ENCODE measurements at places on chromosomes 7 and 10.

DNA sequence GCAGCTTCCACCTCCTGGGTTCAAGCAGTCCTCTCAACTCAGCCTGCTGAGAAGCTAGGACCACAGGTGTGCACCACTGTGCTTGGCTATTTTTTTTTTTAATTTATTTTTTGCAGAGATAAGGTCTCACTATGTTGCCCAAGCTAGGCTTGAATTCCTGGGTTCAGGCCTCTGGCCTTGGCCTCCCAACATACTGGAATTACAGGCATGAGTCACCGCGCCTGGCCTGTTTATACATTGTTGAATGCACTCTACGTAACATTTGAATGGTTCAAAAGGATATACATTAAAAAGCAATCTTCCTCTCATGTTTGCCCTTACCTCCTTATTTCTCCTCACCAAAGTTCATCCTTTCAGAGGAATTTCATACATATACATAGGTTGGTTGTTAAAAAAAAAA, 7.2 kb upstream of the SNX10 start:
- DNase-seq, result no peak

- no peak for DNase-seq
These were observed 336.2 kb downstream of the PAXIP1 start for GRCh38 chr7:154666768-154667167.

DNA sequence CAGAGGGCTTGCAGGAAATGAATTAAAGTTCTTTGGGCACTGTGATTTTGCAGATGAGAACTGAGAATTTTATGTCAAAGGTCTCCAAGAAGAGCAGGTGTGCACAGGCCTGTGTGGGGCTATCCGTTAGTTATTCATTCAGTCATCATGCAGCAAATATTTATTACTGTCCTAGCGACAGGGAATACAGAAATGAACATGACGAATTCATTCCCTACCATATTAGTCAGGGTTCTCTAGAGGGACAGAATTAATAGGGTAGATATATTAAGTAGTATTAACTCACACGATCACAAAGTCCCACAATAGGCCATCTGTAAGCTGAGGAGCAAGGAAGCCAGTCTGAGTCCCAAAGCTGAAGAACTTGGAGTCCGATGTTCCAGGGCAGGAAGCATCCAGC, 2.9 kb upstream of the MMP21 start:
- no peak for DNase-seq

GRCh38 chr7:82534684-82535083, 91.1 kb upstream of the CACNA2D1 start:
- DNase-seq, result no peak

- DNase-seq, result no peak
These were observed 141.0 kb downstream of the PRKAG2 start for GRCh38 chr7:151735851-151736402.

GRCh38 chr7:149615690-149616270, 118.2 kb upstream of the ZNF746 start:
- DNase-seq, result no peak

DNA sequence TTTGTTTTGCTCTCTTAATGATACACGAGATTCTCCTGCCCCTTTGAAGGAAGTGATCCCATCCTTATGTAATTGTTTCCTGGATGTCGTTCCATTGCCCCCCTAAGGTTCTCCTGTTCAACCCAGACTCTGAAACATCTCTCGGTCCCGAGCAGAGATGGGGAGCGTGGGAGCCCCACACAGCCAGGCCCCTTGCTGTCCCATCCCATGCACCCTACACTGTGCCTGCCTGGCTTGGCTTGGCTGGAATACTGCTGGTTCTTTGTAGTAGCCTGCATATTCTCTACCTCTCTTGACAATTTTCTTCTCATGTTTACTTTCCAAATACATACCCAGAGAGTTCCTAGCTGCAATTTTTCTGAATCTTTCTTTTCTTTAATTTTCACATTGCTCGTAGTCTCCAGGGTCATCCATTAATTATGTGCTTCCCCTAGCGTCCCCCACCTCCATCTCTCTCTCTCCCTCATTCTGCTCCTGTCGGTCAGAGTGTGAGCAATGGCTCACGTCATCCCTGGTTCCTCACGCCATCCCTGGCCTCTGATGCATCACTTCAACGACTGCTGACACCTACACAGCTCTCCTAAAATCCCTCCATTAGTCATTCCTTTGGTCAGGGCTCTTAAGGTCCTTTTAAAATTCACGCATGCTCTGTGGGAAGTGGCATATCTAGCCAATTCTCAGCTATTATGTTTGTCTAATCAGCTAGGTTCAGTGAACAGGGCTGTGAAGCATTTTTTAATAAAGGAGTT, 32.5 kb upstream of the GPR158 start:
- no peak for DNase-seq

GRCh38 chr10:104591441-104591840, 49.6 kb upstream of the SORCS3 start:
- DNase-seq, result no peak

DNA sequence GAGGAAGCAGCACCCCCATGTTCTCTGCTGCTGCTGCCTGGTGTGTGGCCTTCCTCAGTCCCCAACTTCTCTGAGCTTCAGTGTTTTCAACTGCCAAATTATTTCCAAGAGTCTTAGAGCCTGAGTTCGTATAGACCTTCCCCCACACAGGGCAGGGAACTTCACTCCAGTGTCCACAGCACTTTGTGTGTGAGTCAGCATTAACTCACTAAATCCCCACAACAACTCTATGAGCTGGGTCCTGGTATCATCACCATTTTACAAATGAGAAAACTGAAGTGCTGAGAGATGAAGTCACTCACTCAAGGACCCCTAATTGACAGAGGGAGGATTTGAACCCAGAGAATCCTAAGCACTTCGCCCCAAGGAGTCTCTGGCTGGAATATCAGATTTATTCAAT, 48.3 kb downstream of the ADCYAP1R1 start:
- DNase-seq, result no peak

DNA sequence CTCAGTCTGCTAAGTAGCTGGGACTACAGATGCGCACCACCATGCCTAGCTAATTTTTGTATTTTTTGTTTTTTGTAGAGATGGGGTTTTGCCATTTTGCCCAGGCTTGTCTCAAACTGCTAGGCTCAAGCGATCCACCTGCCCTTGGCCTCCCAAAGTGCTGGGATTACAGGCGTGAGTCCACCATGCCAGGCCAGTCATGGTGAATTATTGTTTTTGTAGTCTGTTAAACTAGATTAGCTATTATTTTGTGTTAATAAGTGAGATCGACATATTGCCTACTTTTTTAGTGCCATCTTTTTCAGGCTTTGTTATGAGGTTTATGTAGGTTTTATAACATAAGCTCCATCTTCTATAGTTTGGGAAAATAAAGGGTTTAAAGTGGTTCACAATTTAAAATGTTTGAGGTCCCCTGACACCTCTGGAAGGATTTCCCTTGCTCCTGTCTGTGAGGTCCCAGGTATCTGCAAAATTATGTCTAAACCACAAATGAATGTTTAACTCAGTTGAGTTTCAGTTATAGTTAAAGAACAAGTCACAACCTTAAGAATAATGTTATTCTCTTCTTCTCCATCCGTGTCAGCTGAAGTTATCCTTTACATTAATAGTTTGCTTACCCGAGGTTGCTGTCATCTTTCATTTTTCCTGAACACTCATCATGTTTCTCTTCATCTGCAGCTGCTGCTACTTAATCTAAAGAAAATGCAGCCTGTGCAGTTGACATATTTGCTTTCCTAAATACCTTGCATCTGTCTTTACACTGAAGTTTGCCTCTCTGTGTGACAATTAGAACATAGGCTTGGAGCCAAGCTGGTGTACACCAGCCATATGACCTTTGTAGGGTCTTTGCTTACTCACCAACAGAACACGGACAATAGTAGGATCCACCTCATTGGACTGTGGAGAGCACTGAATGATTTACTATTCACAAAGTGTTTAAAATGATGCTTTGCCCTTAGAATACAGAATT, 8.9 kb upstream of the VSTM4 start:
- no peak for DNase-seq

DNA sequence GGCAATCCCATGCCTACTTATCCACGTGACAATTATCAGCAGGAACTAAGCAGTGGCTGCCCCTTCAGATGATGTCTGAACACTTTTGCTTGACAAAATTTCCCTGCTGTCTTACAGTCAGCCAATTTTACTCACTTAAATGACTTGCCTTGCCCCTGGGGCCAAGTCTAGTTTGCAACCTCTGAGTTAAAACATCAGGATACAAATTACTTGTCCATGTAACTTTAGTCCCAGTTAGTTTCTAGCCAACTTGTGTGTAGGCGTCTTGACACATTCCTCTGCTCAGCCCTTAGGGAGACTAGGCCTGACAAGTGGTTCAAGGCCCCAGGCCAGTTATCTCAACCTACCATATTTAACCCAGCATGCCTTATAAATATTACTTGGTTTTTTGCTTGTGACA, 11.6 kb upstream of the TYSND1 start:
- DNase-seq, result no peak

GRCh38 chr7:39642896-39643295, 19.5 kb downstream of the RALA start:
- no peak for DNase-seq

- no peak for DNase-seq
These were observed 7.0 kb downstream of the PKD1L1 start for GRCh38 chr7:47941136-47941844.

DNA sequence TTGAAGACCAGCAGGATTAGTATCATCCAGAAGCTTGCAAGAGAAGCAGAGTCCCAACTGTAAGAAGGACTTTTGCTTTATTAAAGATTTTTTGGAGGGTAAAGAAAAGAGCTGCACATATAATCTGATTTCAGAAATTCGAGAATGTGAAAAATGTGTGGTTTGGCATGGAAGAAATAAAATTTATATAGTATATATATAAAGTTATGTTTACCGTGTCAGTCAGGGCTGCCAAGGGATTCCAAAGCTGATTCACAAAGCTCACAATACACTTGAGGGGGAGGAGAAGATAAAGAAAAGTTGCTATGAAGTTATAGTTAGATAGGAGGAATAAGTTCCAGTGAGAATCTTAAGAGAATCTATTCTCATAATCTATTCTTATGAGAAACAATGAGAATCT, 231.8 kb upstream of the CACNA2D1 start:
- DNase-seq, result no peak

GRCh38 chr7:157518514-157519175, 181.8 kb downstream of the DNAJB6 start:
- DNase-seq, result no peak

DNA sequence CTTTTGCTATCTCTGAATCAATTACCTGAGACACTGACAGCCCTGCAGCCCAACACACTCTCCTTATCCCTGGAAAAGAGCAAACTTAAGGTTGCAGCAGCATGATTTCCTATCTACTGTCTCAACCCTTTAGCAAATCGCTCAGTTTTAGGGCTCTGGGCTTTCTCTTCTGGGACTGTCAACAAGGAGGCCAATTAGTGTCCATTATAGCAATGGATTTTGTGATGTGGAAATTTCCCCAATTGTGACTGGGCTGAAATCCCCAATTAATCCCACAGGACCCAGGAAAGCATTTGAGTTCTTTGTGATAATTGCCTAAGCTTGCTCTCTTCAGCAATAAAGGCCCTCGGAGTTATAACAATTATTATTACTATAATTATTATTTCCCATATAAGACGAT, 197.0 kb downstream of the ZNF438 start:
- DNase-seq, result no peak

DNA sequence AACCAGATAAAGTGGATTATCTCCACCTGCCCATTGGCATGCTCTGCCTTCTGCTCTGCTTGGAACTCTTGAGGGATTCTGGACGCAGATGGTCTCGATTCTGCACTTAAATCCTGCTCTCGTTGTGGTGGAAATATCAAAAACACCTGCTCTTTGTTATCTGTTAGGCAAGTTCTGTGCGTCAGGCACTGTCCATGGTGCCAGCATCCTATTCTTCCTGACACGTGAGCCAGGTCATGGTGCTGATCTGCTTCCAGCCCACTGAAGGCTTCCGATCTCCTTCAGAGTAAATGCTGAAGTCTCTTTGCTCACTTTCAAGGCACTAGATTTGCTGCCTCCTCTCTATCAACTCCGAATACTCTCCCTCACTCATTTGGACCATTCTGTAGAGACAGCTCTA, 505.6 kb downstream of the HTR7 start:
- no peak for DNase-seq

GRCh38 chr10:6607778-6608177, 27.7 kb upstream of the PRKCQ start:
- DNase-seq, result no peak

DNA sequence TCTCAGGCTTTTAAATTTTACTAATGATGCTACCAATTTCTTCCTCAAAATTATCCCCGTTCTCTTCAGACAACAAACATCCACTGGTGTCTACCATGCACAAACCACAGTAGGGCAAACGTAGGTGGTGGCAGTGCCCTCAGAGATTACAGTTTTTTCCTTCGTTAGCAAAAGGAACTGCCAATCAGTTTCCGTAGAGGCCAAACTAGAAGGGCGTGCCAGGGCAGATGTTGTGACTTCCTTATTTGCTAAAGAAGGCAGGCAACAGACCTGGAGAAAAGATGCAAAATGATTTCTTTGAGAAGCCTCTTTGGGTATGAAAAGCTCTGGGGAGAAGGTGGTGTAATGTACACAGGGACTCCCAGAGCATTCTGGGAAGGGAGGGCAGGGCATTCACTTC, 7.6 kb upstream of the FAM180A start:
- DNase-seq, result no peak

DNA sequence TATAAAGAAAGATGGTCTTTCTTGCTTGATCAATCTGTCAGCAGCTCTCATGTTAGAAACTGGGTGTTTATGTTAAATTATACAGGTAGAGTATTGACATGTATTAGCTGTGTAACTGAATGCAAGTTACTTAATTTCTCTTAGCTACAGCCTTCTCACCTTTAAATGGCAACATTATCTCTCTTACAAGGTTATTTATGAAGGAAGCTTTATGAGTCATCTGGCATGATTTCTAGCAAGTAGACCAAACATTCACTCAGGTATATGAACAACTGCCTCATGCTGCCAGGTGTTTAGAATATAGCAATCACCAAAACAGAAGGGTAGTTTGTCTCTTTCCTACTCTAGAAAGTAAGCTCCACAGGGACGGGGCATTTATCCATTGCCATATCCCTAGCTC, 8.5 kb downstream of the ARL4A start:
- DNase-seq, result no peak

DNA sequence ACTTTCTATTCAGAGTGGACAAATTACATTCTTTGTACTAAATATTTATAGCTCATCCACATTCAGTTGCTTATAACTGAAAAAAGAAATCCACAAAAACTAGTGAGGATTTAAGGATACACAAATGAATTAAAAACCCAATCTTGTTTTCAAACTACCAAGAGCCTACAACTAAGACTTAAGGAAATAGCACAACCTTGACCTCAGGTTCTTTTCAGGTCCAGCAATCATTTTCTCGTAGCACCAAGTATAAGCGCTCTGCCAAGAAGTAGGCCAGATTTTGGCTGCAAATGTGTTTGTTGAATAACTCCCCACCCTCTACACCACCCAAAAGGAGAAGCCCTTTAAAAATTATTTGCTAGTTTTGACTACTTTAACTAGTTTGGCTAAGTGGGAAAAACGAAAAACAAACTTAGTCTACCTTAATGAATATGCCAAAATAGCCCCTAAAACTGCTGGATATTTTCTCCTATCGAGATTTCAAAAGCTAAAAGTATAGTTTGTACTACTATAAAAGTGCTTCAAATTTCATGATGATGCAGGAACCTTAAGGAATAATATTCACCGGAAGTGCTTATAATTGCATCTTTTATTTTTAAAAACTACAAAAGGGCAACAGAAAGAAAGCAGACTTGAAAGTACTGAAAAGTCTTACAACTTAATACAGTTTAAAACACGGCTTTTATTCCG, 2.7 kb upstream of the KMT2E start:
- DNase-seq, result no peak
